Small intestine (tissue), 16 donors: ENCODE measurements at places on chromosomes 5 and 9.

- DNase-seq = peak; percentile 92
Observed at GRCh38 chr5:68405026-68405684, 189.6 kb downstream of the PIK3R1 start.

DNA sequence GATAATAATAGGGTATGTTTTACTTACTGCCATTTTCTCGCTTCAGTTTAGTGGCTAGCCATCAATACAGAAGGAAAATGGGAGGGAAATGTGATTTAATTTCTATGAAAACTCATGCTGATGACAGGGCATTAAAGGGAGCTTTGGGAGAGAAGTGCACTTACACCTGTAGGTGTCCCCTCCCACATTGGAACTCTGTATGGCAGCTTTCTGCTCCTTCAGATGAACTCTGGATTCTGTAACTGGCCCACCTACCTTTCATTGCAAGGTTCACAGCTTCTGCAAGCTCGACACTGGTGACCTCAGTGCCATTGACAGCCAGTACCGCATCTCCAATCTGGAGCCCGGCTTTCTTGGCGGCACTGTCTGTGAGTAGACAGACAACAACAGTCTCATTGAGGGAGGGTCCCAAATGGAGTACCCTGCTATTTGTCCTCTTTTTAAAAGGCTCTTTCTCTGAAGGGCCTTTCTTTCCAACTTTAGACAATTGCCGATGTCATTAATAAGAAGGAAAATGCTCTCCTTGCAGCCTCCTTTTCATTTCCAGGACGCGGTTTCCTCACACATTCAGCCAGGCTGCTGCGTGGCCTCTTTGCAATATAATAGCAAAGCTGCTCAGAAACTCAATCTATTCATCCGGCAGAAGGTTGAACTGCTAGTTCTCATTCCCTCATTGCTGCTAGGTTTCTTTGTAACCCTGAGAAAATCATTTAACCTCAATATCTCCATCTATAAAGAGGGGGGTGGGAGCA lies 63.6 kb downstream of the NUDT12 start:
- DNase-seq = no peak

- no peak for DNase-seq
Observed at GRCh38 chr9:33153666-33154065, 13.5 kb downstream of the B4GALT1 start.

GRCh38 chr9:123424131-123424530 lies 68.1 kb downstream of the CRB2 start:
- DNase-seq = no peak

DNA sequence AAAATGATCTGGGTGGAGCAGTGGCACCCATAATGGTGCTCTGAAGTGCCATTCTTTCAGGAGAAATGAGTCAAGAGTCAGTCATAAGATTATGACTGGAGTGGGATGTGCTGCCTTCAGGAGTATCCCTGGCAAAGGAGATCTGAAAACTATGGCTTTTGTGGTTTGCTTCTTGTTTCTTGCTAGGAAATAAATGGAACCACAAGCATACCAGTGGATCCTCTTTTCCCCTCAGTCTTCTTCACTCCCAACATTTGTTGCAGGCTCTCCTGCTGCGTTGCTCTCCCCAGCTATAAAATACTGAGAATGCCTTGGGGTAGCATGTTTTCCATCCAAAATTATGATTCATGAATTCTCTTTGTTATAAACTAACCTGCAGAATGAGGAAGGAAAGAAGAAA lies 199.1 kb downstream of the NNT start:
- no peak for DNase-seq

- peak; percentile 83 for DNase-seq
Observed at GRCh38 chr9:72586388-72587130, 65.2 kb downstream of the TMC1 start.

DNA sequence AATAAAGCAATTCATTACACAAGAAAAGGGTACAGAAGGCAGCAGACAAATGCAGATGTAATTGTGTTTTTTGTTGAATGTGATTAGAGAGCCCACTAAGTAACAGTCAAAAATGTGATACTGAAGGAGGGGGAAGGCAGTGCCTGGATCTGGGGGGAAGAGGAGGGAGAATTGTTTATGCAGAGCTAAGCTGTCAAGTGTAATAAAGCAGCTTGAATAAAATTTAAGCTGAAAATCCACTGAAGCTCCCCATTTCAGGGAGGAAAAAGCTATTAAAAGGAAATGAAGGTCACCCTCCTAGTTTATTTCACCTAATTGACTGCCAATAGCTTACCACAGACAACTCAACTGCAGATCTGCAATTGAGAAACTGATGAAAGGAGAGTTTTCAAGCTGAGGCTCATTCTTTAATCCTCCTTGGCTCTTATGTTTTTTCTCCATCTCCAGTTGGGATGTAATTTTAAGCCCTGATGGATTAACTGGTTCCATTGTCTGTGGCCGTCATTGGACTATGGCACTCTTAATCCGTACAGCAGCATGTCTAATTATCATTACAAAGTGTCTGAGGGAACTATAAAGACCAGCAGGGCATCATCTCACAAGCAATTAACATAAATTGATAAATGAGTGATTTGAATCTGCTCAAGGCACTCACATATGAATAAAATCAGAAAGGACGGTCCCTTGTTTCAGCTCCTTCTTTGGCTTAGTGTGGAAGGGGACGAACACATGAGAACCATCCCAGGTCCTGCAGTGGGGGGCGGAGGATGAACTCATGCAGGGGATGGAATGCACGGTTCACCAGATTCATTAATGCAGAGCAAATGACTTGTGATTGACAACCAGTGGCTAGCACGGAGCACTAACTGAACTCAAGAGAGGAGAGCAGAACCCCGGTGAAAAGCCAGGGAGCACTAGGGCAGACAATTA lies 38.5 kb downstream of the TLE1 start:
- DNase-seq = no peak

DNA sequence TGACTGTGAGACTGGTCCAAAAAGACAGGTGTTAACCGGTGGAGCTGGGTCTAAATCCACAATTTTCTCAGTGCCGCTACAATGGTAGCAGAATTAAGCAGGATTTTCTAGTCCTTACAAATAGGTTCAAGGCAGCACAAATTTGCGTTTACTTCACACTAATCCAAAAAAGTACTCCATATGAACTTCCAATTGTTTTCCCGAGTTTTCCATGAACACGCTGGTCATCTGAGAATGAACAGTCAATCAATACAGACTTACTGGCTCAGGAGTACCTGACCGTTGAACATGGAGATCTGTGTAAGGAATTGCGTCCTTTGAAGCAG lies 709 bp downstream of the SLC35D2 start:
- DNase-seq = no peak

- no peak for DNase-seq
Observed at GRCh38 chr9:5596173-5596572, 32.7 kb upstream of the RIC1 start.

GRCh38 chr5:83608122-83608521 lies 112.5 kb downstream of the HAPLN1 start:
- peak; percentile 32 for DNase-seq

DNA sequence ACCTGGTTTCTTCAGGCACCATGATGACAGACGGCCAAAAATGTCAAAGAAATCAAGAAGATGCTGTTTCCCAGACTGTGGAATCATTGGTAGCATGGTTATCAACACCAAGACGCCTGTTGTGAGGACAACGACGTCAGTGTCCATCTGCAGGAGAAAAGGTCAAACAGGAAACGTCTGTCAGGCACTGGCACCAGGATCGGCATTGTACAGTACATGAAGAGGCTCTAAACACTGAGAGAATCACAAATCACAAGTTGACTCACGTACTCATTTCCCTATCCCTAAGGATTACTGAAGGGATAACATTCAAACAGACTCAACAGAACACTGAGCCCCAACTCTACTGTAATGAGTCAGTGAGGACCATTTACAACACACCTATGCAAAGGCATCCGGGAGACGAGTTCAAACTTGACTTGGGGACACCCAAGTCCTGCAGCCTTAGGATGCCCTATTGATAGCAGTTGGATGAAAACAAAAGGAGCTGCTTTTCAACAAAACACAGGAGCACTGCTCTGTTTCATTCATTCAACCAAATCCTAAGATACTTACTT lies 21.0 kb downstream of the TSC1 start:
- DNase-seq = no peak

- DNase-seq = no peak
Observed at GRCh38 chr5:140039561-140039960, 3.5 kb downstream of the NRG2 start.

GRCh38 chr5:169795338-169795737 lies 158.3 kb downstream of the DOCK2 start:
- DNase-seq = no peak

DNA sequence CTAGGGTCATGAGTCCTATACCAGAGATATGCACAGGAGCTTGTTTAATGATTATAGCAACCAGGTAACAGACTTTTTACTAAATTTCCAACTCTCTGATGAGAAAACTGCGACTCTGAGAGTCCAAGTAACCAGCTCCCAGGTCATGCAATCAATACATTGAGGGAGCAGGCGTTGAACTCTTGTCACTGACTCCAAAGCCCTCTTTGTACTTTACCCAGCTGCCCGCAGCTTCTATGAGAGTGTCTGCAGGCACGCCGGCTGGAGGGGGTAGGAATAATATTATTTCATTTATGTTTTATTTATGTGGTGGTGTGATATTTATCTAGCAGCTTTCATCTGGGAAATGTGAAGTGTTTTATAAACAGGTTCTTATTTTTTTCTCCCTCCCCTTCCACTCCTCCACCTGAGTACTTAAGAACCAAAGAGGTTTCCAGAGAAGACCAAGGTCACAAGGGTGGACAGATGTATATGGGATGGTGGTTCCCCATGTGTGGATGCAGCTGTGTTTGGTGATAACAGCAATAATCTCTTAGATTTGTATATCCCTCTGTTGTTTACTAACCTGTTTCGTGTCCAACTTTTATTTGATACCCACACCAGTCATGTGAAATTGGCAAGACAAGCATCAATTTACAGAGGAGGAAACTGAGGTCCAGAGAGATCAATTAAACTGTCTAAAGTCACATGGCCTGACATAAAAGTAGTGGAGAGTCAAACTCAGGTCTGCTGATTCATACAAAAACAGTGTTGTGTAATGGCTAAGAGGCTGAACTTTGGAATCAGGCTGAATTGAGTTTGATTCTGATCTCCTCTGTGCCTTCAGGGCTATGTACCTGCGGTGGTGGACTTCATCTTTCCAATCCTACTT lies 140.2 kb upstream of the TRIM32 start:
- peak; percentile 90 for DNase-seq

DNA sequence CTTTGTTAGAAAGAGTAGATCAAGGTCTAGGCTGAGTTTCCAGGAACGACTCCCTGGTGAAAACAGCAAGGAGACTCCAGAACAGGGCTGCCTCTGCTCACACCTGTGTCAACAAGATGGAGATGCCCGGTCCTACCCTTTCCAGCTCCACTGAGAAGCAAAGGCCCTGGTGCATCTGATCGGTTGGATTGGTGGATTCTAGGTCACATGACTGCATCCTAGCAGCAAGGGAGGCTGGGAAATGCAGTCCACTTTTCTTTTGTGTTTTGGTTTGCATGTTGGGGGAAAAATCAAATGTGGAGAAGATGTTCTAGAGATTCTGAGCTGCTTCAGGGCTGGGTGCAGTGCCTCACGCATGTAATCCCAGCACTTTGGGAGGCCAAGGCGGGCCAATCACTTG lies 82.0 kb upstream of the TRIO start:
- DNase-seq = no peak

DNA sequence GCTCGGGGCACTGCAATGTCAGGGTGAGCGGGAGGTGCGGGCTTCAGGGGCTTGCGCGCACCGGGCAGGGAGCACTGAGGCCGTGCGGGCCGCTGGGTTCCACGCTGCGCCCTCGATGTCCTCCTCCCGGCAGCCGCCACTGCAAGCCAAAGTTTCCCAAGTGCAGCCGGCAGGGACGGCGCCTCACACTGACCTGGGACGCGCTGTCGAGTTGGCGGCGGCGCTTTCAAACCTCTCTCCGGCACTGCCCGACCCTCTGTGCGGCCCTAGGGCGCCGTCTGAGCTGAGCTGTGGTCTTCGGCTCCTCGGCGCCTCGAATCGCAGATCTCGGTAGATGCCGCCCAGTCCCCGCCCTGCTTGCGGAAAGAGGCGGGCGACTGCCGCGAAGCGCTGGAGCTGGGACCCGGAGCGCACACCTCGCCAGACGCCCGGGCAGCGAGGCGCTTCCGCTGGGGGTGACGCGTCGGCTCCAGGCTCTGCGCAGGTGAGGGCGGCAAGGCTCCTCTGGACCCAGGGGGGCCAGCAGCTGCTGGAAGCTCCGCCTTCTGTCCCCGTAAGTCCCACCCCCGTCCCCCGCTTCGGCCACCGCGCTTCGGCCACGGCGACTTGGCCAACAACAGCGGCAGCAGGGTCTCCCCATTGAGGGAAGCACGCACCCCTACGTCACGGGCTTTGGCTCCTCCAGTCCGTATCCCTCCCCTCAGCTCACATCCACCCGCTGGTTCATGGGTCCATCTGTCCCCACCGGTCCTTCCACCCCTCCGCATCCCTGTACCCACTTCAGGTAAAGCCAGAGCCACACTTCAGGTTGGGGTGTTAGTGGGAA lies at the start of gene ANKRD34B:
TSS of gene ANKRD34B (minus strand) at position 320 of the 826 bp plus-strand sequence. CDS start 10,261 bp downstream, outside the sequence.
- no peak for DNase-seq

GRCh38 chr9:14092344-14092743 lies 221.6 kb downstream of the NFIB start:
- no peak for DNase-seq

GRCh38 chr9:2180704-2181103 lies 165.6 kb downstream of the SMARCA2 start:
- no peak for DNase-seq

GRCh38 chr5:147310059-147310704 lies 75.4 kb downstream of the STK32A start:
- no peak for DNase-seq

- no peak for DNase-seq
Observed at GRCh38 chr5:139079225-139079990, 118.8 kb downstream of the SIL1 start.

GRCh38 chr9:93245437-93245970 lies 61.6 kb downstream of the WNK2 start:
- peak; percentile 51 for DNase-seq

GRCh38 chr5:160198841-160199409 lies 30.4 kb upstream of the FABP6 start:
- DNase-seq = no peak

GRCh38 chr9:20014168-20014567 lies 225.3 kb upstream of the SLC24A2 start:
- DNase-seq = no peak

DNA sequence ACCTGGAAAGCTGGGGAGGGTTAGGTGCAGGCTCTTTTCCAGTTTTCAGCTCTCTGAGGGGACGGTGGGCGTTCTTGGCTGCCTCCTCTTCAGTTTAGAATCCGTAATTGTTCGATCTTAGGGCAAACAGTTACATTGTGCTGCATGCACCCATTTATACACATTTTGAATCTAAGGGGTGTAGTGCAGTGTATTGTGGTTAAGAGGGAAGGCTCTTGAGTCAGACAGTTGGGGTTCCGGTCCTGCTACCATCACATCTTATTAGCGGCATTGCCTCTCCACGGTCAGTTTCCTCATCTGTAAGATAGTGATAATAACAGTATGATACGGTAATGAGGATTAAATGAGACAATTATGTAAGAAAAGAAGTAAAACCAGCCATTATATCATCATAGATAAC lies 625 bp downstream of the EXOSC2 start:
- no peak for DNase-seq

- DNase-seq = no peak
Observed at GRCh38 chr5:37283214-37283820, 34.1 kb upstream of the CPLANE1 start.

GRCh38 chr5:136309932-136310598 lies 55.3 kb downstream of the TRPC7 start:
- no peak for DNase-seq
